ENCODE measurements at places on chromosomes 12 and 14. TPM values are rescaled to one million over a fixed set of nuclear protein-coding genes. Genes with fewer than 3 reads are reported as not detected.

DNA sequence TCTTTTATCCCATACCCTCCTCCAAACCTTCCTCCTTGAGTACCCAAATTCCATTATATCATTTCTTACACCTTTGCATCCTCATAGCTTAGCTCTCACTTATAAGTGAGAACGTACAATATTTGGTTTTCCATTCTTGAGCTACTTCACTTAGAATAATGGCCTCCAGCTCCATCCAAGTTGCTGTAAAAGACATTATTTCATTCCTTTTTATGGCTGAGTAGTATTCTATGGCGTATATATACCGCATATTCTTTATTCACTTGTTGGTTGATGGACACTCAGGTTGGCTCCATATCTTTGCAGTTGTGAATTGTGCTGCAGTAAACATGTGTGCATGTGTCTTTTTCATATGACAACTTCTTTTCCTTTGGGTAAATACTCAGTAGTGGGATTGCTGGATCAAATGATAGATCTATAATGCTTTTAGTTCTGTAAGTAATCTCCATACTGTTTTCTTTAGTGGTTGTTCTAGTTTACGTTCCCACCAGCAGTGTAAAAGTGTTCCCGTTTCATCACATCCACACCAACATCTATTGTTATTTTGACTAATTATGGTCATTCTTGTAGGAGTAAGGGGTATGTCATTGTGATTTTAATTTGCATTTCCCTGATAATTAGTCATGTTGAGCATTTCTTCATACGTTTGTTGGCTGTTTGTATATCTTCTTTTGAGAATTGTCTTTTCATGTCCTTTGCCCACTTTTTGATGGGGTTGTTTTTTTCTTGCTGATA, 10.1 kb downstream of the RAB21 start:
- peaks cover 27% of the 10 kb centered on the region for H3K4me1 ChIP-seq
- H3K27ac ChIP-seq: no peak overlapping the region
- H3K4me3 ChIP-seq: no peak overlapping the region
- H3K27me3 ChIP-seq: no peaks in the 10 kb centered on the region
- peaks cover 5% of the 10 kb centered on the region for H3K36me3 ChIP-seq
- no peak for DNase-seq

DNA sequence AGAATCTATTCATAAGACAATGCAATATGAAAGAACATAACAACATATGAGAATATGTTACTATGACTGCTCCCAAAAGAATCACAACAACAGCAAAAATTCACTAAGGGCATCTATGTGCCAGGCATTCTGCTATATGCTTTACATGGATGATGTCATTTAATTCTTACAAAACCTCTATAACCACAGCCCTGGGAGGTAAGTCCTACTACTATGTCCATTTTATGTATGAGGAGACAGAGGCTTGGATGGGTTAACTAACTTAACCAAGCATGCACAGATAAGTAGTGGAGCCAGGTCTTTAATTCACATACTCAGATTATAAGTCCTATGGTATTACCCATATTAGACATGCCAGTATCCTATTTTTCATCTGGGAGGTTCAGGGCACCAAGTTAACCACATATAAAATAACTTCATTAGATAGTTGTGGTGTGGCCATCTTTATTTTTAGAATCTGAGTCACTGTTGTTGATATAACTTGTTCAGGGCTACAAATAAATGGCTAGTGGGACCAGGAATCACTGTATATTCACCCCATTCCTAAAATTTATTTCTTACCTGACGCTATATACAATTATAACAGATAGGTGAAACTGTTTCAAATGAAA, 33.2 kb upstream of the RAD51AP1 start:
- no peak overlapping the region for H3K4me3 ChIP-seq
- peaks cover 41% of the 10 kb centered on the region for H3K36me3 ChIP-seq
- no peaks in the 10 kb centered on the region for H3K27me3 ChIP-seq
- H3K27ac ChIP-seq: no peak overlapping the region

Gene KERA
- total RNA-seq: not detected

Gene AJUBA
- 32.5 TPM for total RNA-seq

Gene SOAT2
- total RNA-seq: not detected

Gene CLEC2D
- total RNA-seq: 3.7 TPM

Gene ACSM4
- not detected for total RNA-seq

Data from esophagus muscularis mucosa (tissue), 4 donors.